ENCODE measurements at places on chromosomes 13 and 19.
A peak's percentile ranks its signal among the peaks of the same experiment; 100 is the strongest.

GRCh38 chr19:41957838-41958366 is 1.2 kb downstream of the RABAC1 start:
- no peak for DNase-seq

DNA sequence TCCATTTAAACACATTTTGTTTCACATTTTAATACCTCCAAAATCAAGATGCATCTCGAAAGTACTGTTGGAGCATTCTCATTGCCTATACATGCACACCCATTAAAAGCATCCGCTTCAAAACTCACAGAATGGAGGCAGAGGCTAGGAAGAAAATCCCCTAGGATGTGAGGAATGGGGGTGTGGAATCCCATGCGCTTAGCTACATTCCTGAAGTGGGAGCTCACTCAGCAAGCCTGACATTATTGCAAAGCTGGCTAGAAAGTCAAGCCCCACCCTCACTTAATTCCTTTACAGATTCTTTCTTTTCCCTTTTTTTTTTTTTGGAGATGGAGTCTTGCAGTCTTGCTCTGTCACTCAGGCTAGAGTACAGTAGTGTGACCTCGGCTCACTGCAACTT is 4.6 kb upstream of the FAM32A start:
- DNase-seq: no peak

- DNase-seq: no peak
Measured at GRCh38 chr13:111564606-111565005, 244.2 kb downstream of the TEX29 start.

DNA sequence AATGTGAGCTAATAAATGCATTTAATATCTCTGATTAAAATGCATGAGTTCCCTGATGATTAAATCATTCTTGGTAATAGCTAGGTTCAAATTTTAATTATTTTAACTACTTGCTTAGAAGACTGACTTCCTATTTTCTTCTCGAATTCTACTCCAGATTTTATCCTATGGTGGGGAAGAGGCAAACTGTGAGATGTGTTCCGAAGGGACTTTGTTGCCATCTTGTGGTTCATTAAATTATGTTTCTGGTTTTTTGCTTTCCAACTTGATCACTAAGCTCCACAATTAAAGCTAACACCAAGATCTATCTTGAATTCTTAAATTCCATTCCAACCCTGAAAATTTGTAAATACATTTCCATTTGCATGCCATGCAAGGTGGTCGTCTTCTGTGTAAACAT is 538.4 kb upstream of the PCDH20 start:
- DNase-seq: no peak

DNA sequence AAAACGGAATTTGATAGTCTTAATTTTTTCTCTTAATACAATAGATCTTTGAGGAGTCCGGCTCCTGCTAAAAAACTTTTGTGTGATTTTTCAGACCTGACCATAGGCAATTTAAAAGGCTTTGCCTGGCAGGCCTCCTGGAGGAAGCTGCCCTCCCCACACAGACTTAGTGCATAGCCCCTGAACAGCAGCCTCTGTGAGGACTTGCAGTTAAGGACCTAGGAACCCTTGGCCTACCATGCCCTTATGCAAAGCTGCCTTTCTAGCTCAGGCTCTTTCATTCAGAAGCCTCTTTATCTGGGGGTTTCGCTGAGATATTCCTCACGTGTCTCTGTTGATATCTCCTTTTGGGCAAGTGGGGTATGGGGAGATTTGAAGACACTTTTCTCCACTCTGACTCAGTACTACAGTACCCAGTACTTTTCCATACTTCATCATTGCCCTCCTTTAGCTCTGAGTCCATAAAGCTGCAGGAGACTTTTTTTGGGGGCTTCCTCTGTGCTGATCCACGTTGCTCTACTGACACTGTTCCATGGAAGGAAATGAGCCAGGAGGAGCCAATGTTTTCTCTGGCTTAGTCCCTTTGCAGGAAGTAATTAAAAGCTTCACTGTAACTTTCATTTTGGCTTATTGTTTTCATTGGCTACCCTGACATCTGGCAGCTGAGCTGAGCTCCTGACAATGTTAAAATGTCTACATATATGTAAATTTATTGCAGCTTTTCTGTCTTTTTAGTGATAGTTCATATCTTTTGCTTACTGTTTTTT is 283.1 kb downstream of the TDRD3 start:
- DNase-seq: no peak

- DNase-seq: no peak
Measured at GRCh38 chr19:33988601-33989000, 183.7 kb upstream of the LSM14A start.

DNA sequence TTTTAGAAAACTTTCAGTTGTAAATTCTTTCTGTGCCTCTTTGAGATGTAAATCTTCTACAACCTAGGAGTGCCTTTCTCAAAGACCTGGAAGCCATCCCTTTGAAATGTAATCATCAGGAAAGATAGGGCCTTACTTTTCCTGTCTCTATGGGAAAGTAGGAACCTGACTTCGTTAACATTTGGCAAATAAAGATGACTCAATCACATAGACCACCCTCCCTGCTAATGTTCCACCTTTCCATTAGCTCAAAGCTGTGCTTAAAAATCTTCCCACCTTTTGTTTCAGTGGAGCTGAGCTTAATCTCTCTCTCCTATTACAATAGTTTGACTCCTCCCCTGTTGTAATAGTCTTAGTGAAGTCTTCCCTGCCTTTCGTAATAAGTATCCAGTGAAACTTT is 247.7 kb downstream of the OLFM4 start:
- no peak for DNase-seq

GRCh38 chr13:21445759-21446158 is 13.3 kb downstream of the ZDHHC20 start:
- no peak for DNase-seq

GRCh38 chr19:19297759-19298158 is 22.6 kb downstream of the SUGP1 start:
- no peak for DNase-seq

GRCh38 chr19:45820413-45821102 is 5.5 kb upstream of the RSPH6A start:
- no peak for DNase-seq

- DNase-seq: no peak
Measured at GRCh38 chr19:40954573-40954972, 36.5 kb upstream of the CYP2B6 start.

- no peak for DNase-seq
Measured at GRCh38 chr13:23510979-23511735, 59.1 kb upstream of the TNFRSF19 start.

DNA sequence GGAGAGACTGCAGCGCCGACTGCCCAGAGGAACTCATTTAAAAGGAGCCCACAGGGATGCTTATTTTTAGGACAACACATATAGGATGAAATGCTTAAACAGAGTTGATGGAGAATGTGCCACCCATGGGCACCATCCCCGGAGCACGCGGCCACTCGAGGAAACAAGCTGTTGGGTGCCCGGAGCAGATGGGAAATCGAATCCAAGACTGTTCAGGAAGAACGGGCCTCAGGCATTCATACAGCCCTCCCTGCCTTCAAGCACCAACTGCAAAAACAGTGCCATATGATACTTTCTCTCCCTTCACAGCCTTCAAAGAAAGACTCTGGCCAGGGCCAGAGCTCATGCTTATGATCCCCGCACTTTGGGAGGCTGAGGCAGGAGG is 40.2 kb downstream of the RAB20 start:
- DNase-seq: no peak

GRCh38 chr13:24288870-24289269 is 20.5 kb upstream of the C1QTNF9 start:
- DNase-seq: no peak

DNA sequence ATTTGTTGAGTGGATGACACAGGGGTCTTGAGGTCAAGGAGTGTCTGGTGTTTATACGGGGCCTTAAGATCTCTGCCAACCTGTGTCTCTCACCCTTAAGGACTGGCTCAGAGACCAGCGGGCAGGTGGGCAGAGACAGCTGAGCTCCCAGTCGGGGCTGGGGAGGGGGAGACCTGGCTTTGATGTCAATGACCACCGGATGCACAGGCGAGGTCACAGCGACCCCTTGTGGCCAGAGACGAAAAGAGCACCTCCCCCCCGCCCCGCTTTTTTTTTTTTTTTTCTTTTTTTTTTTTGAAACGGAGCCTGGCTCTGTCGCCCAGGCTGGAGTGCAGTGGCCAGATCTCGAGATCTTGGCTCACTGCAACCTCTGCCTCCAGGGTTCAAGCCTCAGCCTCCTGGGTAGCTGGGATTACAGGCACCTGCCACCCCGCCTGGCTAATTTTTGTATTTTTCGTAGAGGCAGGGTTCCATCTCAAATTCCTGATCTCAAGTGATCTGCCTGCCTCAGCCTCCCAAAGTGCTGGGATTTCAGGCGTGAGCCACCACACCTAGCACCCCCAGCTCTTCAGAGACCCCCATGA is 12.1 kb upstream of the KLK14 start:
- no peak for DNase-seq

DNA sequence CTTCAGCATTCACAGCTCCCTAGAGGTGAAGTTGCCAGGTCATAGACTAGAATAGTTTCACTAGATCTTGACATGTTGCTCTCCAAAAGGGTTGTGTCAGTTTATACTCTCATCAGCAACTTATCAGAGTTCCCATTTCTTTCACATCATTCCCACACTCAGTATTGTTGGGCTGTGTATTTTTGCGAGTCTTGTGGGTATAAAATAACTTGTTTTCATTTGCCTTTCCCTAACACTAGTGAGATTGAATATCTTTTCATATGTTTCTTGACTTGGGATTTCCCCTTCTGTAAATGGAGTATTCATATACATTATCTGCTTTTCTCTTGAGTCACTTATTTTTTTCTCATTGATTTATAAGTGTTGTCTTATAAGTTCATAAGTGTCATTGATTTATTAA is 55.2 kb upstream of the GPR183 start:
- DNase-seq: no peak

DNA sequence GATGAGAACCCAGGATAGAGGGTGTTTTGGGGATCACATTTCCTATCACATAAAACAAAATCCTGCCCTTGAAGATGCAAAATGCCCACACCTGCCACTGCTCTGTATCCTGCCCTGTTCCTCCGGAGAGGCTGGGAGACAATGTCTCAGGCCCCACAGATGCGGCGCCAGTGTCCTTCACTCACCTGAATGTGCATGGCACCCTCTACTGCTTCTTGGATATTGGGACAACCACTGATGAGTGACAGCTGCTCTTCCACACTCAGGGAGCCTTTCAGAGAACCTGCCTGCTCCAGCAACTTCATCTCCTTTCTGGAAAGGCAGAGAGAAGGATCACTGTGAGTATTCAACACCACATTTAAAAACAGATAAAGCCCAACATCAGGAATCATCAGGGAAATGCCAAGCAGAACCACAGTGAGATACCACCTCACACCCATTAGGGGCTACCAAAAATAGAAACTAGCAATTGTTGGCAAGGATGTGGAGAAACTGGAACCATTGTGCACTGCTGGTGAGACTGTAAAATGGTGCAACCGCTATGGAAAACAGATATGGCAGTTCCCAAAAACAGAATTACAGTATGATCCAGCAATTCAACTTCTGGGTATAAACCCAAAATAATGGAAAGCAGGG is 36.4 kb downstream of the CRYL1 start:
- peak; percentile 43 for DNase-seq

- no peak for DNase-seq
Measured at GRCh38 chr19:19179548-19180441, 9.7 kb upstream of the MEF2B start.

GRCh38 chr13:101736566-101736965 is 284.1 kb downstream of the ITGBL1 start:
- no peak for DNase-seq

DNA sequence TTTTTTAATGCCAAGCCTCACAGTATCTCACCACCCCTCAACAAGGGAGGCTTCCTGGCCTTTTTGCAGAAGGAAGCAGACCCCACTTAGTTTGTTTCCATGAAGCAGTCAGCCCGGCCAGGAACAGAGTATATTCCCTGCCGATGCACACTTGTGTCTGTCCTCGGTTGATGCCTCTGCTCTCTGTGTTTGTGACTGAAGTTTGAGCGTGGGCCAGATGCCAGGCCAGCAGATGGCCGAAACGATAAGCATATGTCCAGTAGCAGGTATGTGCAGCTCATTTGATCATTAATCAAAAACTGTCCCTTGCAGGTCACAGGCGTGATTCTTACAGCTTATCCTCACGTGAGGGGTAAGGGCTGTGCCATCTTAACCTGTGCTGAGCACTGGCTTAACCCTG is 144.0 kb downstream of the IRS2 start:
- DNase-seq: no peak

DNA sequence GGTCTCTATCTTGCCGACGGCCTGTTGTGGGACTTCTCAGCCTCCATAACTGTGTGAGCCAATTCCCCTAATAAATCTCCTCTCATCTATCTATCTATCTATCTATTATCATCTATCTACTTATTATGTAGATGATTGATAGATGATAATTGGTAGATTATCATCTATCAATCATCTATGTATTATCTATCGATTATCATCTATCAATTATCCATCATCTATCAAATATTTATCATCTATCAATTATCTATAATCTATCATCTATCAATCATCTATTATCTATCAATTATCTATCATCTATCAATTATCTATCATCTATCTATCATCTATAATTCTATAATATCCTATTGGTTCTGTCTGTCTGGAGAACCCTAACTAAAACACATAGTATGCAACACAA is 33.5 kb downstream of the CYSLTR2 start:
- DNase-seq: no peak

GRCh38 chr19:39236527-39236926 is 8.3 kb downstream of the IFNL3 start:
- DNase-seq: no peak

DNA sequence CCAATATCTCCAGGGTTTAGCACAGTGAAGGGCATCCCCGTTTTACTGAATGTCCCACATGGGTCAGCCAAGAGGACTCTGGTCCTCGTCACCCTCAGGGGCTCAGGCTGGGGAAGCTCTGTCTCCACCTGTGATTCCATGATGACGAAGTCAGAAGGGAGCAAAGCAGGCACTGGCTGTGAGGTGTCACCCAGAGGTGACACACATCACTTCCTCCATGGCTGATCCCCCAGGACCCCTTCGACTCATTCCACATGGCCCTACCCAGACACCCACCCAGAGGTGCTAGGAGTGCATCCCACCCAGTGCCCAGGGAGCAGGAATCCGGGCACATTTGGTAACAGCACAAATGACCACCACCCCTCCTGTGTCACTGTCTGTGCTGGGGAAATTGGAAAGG is 145.2 kb upstream of the VSTM2B start:
- DNase-seq: no peak

DNA sequence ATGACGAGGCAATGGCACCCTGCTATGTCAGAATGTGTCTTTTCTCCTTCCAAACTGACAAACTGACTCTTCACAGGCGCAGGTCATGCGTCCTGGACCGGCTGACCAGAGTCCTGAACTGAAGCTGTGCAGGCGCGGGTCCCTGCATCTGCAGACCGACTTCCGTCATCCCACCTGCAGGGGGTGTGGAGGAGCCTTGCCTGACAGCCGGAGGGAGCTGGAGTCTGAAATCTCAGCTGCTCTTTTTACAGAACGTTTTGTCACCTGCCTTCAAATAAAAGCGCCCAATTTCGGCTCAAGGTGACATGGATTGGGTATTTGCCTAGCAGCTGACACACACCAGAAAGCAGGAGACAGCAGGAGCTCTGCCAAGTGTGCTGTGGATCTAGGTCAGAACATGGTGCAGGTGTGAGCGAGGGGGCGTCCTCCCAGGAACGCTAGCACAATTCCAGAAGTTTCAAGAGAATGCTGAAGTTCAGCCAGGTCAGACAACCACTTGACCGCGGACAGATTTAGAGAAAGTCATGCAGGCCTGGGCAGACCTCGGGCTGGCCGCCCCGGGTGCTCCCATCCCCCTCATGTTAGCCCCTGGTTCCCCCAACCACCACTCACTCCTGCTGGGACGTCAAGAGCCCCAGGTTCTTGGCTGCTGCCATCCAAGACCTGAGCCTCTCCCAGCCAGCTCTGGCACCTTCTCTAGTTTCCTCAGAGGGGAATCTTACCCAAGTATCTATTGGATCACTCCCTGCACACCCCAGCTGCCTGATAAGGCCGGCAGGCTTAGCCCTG is 32.8 kb downstream of the ELL start:
- DNase-seq: no peak

Data from stimulated activated CD4-positive, alpha-beta T cell treated with anti-CD3 and anti-CD28 coated beads, Interleukin-2, amount 100 ng/mL, for 4 hours (primary cell).